ENCODE measurements at places on chromosomes 13 and 19. TPM values are rescaled to one million over a fixed set of nuclear protein-coding genes. Genes with fewer than 3 reads are reported as not detected.

Gene IGFL4
- not detected for total RNA-seq

Gene HSH2D
- 20.0 TPM for total RNA-seq

Gene NAT14
- total RNA-seq, result 3.5 TPM

Gene C19orf12
- 25.5 TPM for total RNA-seq

Gene EFNA2
- not detected for total RNA-seq

- no peaks in the 10 kb centered on the region for H3K36me3 ChIP-seq
- H3K4me3 ChIP-seq, result no peak overlapping the region
- DNase-seq, result no peak
- no peaks in the 10 kb centered on the region for H3K27me3 ChIP-seq
- H3K27ac ChIP-seq, result no peak overlapping the region
These were observed 1697.9 kb downstream of the PCDH9 start for GRCh38 chr13:65532231-65532630.

- H3K27ac ChIP-seq, result no peak overlapping the region
- no peak for DNase-seq
- H3K4me3 ChIP-seq, result no peak overlapping the region
These were observed 120.9 kb downstream of the DLEU7 start for GRCh38 chr13:50722440-50723125.

- no peak for DNase-seq
- H3K36me3 ChIP-seq, result no peaks in the 10 kb centered on the region
- H3K4me3 ChIP-seq, result no peak overlapping the region
- peaks cover 3% of the 10 kb centered on the region for H3K27me3 ChIP-seq
- H3K27ac ChIP-seq, result no peak overlapping the region
- H3K4me1 ChIP-seq, result no peaks in the 10 kb centered on the region
These were observed 12.1 kb upstream of the LGALS13 start for GRCh38 chr19:39590265-39590664.

- no peak overlapping the region for H3K27ac ChIP-seq
- H3K36me3 ChIP-seq, result no peaks in the 10 kb centered on the region
- H3K27me3 ChIP-seq, result no peaks in the 10 kb centered on the region
- no peaks in the 10 kb centered on the region for H3K4me1 ChIP-seq
- DNase-seq, result no peak
These were observed 90.1 kb upstream of the ABCC4 start for GRCh38 chr13:95391362-95391761.

- DNase-seq, result no peak
- H3K4me1 ChIP-seq, result no peaks in the 10 kb centered on the region
- no peak overlapping the region for H3K27ac ChIP-seq
- H3K36me3 ChIP-seq, result no peaks in the 10 kb centered on the region
These were observed 29.7 kb downstream of the NKPD1 start for GRCh38 chr19:45130888-45131615.

- no peaks in the 10 kb centered on the region for H3K27me3 ChIP-seq
- no peak for DNase-seq
- H3K36me3 ChIP-seq, result peaks cover 8% of the 10 kb centered on the region
These were observed 26.5 kb downstream of the CEP89 start for GRCh38 chr19:32945260-32945659.

- H3K36me3 ChIP-seq, result no peaks in the 10 kb centered on the region
- H3K4me1 ChIP-seq, result no peaks in the 10 kb centered on the region
- H3K27ac ChIP-seq, result no peak overlapping the region
- no peak for DNase-seq
- H3K4me3 ChIP-seq, result no peak overlapping the region
These were observed 38.2 kb downstream of the RFXAP start for GRCh38 chr13:36857253-36857652.

DNA sequence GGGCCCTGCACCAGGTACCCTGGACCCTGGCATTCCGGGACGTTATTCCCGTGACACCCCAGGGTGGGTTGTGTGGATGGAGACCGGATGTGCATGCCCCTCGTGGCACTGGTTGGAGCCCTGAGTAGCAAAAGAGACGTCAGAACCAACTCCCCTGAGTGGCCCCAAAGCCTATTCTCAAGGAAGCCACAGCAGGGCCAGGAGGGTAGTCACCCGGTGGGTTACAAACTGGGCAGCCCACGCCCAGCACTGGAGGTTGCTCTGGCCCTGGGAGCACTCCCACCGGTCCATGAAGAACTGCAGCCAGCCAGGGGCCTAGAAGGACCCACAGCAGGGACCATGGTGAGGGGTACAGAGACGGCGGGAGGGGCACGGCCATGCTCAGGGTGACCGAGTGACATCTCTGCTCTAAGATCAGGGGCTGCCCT is 7.5 kb downstream of the KLF16 start:
- peaks cover 82% of the 10 kb centered on the region for H3K4me1 ChIP-seq
- H3K27ac ChIP-seq, result peak overlapping the region; percentile 93
- H3K4me3 ChIP-seq, result peak overlapping the region; percentile 84
- no peak for DNase-seq

- H3K27ac ChIP-seq, result no peak overlapping the region
- H3K27me3 ChIP-seq, result no peaks in the 10 kb centered on the region
- no peaks in the 10 kb centered on the region for H3K36me3 ChIP-seq
- DNase-seq, result no peak
- H3K4me1 ChIP-seq, result no peaks in the 10 kb centered on the region
These were observed 185.4 kb downstream of the POSTN start for GRCh38 chr13:37413161-37413560.

DNA sequence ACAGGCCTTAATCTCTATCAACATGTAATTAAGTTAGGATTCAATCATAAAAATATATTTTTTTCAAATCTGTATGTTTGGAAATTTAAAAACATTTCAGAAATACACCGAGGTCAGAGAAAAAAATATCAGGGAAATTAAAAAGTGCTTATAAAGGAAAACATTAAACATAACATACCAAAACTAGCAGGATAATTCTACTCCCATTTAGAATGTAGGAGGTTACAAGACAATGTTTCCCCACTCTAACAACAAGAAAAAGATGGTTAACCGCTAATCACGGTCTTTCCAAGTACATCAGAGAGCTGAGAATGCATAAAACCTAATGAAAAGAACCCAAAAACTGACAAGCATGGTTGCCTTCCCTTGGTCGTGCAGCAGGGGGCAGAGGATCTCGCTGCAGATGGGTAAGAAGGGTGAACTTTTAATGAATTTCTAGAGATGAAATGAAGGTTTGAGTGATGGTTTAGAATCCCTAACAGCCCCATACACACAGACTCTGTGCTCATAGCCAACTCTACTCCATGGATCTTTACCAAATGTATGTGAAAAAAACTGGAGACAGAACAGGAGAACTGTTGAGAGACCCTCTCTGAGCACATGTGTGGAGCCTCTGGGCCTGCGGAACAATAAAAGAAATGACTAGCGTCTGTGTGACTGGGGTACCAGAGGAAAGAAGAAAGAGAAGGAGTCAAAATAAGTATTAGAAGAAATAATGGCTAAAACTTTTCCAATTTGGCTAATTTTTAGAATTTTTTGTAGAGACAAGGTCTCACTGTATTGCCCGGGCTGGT is 51.3 kb upstream of the LSM14A start:
- no peak overlapping the region for H3K27ac ChIP-seq
- H3K4me1 ChIP-seq, result no peaks in the 10 kb centered on the region
- H3K4me3 ChIP-seq, result no peak overlapping the region
- peak; percentile 38 for DNase-seq
- H3K27me3 ChIP-seq, result no peaks in the 10 kb centered on the region
- H3K36me3 ChIP-seq, result no peaks in the 10 kb centered on the region

- no peaks in the 10 kb centered on the region for H3K4me1 ChIP-seq
- H3K27me3 ChIP-seq, result no peaks in the 10 kb centered on the region
- no peak overlapping the region for H3K4me3 ChIP-seq
- no peaks in the 10 kb centered on the region for H3K36me3 ChIP-seq
- DNase-seq, result no peak
These were observed 661.0 kb downstream of the SLITRK1 start for GRCh38 chr13:83221256-83221655.

- no peaks in the 10 kb centered on the region for H3K27me3 ChIP-seq
- no peak for DNase-seq
- H3K4me1 ChIP-seq, result no peaks in the 10 kb centered on the region
- no peak overlapping the region for H3K27ac ChIP-seq
- H3K36me3 ChIP-seq, result no peaks in the 10 kb centered on the region
These were observed 1.8 kb downstream of the POSTN start for GRCh38 chr13:37596805-37597204.

- H3K36me3 ChIP-seq, result no peaks in the 10 kb centered on the region
- H3K4me3 ChIP-seq, result peak overlapping the region; percentile 62
- H3K4me1 ChIP-seq, result peaks cover 20% of the 10 kb centered on the region
- H3K27ac ChIP-seq, result peak overlapping the region; percentile 94
- no peak for DNase-seq
These were observed 1.2 kb upstream of the PLEKHF1 start for GRCh38 chr19:29663861-29664752.

GRCh38 chr13:99686157-99686572 is 184.9 kb downstream of the TM9SF2 start:
- no peak for DNase-seq
- H3K27ac ChIP-seq, result no peak overlapping the region
- no peaks in the 10 kb centered on the region for H3K27me3 ChIP-seq
- H3K4me3 ChIP-seq, result no peak overlapping the region
- no peaks in the 10 kb centered on the region for H3K36me3 ChIP-seq
- no peaks in the 10 kb centered on the region for H3K4me1 ChIP-seq

DNA sequence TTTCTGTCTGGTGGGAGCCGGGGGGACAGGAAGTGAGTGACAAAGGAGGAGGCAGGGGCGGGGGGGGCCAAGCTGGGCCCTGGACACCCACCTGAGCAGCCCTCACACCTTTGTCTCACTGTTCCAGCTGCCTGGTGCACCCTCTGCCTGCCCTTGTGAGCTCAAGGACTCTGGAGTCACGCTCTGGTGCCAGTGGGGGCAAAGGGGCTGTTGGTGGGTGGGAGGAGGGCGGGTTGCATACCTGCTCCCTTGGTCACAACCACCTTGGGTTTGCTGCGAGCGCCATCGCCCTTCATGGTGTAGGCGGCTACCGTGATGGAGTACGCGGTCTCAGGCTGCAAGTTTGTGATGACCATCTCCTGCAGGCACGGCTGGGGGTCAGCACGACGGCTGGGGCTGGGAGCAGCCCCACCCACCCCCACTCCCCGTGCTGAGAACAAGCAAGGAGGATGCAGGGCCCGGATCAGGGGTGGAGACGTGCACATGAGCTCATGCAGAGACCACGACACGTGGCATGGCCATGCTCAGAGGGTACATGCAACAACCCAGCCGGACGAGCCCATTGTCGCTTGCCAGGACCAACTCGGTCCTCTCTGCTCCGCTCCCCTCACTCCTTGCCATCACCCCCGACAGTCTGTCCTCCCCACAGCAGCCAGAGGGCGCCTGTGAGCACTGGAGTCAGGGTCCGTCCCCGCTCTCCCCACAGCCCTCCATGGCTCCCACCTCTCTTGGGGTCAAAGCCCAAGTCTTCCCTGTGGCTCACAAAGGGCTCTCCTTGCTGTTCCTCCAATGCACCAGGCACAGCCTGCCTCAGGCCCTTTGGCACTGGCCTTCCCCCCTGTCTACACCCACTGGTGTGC is 114.9 kb downstream of the PTPRS start:
- no peak overlapping the region for H3K27ac ChIP-seq
- H3K27me3 ChIP-seq, result no peaks in the 10 kb centered on the region
- H3K4me3 ChIP-seq, result no peak overlapping the region
- H3K4me1 ChIP-seq, result no peaks in the 10 kb centered on the region
- DNase-seq, result no peak
